NCI-H1105 (cell line): ENCODE measurements at places on chromosomes 2 and 18.

GRCh38 chr2:189874586-189875320 lies 90.5 kb downstream of the PMS1 start:
- DNase-seq = no peak

DNA sequence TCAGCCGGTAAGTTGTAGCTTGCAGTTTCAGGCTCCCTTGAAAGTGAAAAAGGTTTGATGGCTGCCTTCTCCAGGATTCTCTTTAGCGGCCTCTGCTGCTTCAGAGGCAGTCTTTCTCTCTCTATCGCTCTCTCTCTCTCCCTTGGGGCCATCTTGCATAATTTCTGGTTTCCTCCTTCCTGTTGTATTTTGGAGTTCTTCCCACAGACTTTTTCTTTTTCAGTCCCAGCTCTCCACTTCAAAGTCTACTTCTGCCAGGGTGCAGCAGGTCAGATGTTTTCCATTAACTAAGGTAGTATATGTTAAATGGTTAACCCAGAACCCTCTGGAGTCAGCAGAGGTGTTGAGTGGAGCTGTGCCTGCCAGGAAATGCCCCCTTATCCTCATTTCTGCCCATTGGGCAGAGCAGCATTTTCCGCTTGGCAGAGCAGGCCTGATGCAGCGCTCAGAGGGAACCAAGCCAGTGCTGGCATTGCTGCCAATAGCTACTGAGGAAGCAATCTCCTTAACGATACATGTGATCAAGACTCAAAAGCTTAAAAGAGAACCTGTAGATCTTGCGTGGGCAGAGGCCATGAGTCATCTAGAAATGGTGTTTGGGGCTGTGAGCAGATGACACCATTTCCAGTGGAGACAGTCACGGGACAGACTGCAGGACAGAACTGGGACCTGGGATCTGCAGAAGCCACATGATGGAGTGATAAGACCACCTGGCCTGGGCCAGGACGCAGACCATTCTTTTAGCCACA lies 20.8 kb downstream of the DBI start:
- DNase-seq = no peak

GRCh38 chr2:128346291-128347170 lies 27.9 kb upstream of the HS6ST1 start:
- no peak for DNase-seq

DNA sequence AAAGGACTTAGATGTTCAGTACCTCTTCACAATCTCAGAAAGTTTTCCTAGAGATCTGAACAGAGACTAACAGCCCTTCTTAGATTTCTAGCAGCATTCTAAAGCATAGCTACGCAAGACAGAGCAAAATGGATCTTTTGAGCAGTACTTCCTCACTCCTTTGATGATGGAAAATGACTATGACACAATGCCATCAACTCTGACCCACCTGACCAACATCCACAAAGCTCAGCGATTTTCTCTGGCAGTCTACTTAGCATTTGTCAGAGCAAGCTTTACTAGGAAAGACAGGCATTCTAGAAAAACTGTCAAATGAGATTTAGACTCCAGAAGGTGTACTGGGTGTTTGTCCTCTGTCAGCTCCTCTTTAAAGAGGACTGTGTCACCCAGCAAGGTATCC lies 180.9 kb upstream of the ACVR2A start:
- DNase-seq = no peak

DNA sequence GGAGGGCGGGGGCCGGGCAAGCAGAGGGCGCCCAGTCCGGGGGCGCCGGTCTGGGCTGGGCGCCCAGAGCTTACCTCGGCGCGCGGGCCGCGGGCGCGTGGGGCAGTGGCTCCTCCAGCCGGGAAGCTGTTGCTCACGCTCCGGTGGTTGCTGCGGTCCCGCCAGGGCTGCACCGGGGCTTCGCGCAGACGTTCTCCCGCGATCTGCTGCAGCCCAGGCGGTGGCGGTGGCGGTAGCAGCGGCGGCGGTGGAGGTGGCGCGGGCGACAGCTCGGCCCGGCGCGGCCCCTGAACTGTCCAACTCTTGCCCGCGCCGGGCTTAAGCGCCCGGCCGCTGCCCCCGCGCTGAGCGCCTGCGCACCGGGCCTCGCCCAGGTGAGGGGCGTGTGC lies 391 bp downstream of the ZNF385B start:
- DNase-seq = no peak
